Posterior vena cava (tissue), 2 donors: ENCODE measurements at places on chromosomes 4 and X. TPM values are rescaled to one million over a fixed set of nuclear protein-coding genes. Genes with fewer than 3 reads are reported as not detected.

DNA sequence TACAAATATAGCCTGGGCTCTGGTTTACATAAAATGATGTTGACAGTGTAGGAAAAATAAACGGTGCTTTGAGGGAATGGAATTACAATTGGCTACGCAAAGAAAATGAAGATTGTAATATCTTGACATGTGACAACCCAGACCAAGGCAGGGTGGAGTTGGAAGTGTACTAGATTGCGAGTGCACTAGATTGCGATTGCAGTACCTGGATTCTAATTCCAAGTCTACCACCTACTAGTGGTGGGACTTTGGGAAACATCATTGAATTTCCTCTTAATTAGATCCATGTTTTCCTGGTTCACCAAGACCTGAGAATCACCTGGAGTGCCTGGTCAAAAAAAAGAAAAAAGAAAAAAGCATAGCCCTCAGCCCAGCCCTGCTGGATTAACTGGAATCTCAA lies 18.6 kb downstream of the EGF start:
- no peak for DNase-seq

DNA sequence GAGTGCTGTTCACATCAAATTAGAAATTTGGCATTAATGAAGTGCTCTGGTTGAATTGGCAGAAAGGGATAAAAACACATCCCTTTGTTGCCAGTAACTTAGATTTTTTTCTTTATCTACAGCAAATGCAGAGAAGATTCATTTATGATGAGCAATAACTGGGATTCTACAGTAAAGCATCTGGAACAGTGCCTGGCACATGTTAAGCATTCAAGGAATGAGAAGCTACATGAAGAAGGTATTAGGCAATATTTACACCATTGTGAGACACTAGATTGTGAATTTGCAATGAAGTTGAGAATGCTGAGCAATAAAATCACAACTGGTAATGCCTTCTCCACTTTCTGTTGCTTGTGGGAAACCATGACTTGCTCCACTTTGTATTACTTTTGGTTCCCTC lies 33.5 kb downstream of the PCDH19 start:
- no peak for DNase-seq

DNA sequence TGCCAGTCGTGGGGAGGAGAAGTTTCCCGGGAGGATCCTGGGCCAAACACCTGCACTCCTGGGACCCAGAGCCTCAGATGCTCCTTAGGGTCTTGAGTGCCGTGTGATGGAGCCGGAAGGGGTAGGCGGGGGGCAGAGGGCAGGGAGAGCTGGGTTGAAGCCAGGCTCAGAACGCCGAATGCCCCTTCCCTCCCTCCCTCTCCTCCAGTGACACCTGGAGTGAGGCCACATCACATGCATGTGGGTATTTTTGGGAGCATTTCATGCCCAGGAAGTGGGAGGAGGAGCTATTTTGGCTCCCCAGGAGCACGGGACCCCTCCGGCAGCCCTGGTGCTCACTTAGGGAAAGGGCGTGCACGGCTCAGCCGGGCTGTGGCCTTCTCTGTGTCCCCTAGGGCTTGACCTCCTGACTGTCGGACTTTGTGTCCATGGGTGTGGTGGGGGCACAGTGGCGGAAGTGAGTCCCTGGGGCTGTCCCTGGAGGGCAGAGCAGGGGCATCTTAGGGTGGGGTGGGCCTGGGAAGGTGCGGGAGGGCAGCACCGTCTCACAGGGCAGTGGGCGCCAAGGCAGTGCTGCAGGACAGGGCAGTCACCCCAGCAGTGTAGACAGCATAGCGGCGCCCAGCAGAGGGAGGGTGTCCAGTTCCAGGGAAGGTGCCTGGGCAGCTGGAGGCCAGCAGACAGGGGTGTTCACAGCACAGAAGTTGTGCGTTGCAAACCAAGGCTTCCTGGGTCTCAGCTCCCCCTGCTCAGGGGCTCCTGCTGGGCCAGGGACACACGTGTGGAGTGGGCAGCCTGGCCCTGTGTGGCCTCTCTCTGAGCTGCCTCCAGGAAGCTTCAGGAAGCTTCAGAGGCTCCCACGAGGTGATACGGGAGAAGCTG lies 4.9 kb upstream of the CPLX1 start:
- peak; percentile 54 for DNase-seq

DNA sequence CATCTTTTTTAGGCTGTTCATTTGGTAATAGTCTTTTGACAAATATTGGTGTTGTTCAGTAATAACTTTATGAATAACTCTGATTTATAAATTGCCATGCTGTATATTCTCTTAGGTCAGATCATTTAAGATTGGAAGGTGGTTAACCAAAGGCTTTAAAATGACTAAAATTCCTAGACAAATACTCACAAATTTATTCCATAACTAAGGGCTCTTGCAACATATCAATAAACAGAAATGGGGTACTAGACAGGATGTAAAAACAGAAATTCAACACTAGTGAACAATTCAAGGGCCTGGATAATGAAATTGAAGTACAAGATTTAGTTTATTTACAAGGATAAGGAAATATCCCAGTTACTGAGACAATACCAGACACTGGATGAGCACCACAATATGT lies 328.6 kb downstream of the PCDH19 start:
- DNase-seq, result no peak

DNA sequence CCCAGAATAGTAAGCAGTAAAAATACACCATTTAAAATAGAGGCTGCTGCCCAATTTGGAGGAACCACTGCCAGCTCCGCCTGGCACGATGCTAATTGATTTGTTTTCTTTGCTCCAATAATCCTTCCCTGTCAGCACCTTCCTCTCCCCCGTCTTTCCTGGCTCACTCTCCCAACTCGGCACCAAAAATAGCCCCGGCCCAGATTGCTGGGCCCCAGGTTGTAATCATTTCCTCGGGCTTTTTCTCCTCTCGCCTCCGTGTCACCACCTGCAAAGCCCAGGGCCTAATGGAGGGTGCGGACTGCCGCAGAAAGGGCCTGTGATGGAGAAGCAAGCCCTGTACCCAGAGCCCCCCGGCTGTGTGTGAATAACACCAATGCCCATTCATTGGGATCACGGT lies 197.6 kb upstream of the PSAPL1 start:
- no peak for DNase-seq

DNA sequence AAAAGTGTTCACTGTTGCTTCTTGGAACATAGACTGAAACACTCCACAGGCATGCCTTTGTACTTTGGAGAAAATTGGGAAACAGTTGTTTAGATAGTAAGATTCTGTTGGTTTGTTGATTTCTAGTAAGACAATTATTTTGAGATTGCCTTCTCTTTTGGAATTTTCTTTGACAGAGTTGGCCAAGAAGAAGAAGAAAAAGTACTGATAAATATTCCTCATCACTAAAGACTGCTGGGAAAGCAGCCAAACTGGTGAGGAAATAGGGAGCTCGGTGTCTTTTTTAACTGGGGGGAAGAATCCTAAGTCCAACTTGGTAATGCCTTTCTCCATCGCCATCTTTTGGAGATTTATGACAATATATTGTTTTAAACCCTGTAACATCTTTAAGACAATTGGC lies 370.7 kb downstream of the GPAT3 start:
- no peak for DNase-seq

- DNase-seq, result no peak
Measured at GRCh38 chr4:131296192-131296591, 1852.9 kb upstream of the PCDH10 start.

DNA sequence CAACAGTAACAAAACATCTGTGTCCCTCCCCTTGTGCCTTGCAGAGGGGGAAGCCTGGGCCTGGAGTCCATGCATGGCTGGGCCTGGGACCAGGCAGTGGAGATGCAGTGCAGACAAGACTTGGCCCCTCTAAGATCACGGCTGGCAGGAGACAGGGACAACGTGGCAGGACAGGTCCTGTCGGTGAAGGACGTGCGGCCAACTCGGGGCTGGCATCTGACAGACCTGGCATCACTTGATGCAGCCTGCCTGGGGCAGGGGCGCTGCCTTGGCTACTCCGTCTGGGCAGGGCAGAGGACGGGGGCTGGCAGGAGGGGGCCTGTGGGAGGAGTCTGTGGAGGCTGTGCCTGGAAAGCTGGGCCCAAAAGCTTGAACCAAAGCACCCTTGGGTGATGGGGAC lies 112.1 kb downstream of the CPZ start:
- peak; percentile 74 for DNase-seq

Gene ZNF711
- 3.2 TPM for total RNA-seq

DNA sequence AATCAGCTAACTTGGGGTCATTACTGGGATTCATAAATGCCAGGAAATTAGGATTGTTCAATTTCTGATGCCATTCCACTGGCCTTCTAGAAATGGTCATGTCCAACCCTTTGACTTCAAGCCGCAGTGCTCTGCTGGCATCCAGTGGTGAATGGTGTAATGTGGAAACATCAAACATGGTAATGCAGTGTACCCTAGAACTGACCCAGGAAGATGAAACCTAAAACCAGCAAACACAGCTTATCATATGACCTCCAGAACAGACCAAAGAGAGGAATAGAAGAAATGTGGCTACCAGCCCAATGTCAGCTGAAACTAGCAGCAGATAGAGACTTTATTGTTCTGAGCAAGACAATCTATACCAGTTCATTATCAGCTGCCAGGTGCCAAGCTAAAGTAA lies 13.8 kb downstream of the CXCL13 start:
- DNase-seq, result no peak
